Stimulated activated CD4-positive, alpha-beta T cell treated with anti-CD3 and anti-CD28 coated beads, Interleukin-1b, Interleukin-23, amount 100 ng/mL, for 1 hour (primary cell): ENCODE measurements at places on chromosomes 12 and 14.

- DNase-seq: no peak
These were observed 38.3 kb downstream of the MYO1H start for GRCh38 chr12:109386059-109386433.

DNA sequence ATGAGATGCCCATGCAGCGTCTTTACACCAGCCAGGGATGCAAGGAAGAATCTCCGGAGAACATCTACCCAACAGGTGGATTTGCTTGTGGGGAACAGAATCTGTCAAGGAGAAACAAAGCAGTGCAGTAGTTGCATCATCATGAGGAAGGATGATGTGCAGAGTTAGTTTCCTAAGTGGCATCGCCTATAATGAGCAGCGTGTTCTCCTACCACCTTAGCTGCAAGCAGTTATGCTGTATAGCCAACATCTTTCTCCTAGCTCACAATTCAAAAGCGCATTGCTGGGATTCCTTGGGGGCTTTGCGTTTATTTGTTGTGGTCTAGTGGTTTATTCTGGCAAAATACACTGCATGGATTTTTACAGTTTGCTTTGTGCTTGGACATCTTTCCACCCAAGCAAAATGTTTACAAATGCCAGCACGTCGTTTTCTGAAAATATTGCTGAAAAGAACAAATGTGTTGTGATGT lies 233.0 kb downstream of the RGS6 start:
- DNase-seq: no peak

DNA sequence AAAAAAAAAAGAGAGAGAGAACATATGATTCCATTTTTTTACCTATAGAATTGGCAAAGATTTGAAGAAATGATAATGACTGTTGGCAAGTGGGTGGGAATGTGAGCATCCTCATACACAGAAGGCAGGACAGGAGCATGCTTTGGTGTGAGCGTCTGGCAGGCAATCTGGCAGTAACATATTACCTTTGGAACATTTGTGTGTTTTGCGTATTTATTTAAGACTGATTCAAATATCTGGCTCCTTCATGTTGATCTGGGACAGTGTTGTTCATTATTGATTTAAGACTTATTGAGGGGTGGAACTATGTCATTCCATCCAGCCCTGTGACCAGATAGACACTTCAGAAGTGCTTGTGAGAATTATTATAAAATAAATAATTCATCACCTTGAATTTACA lies 53.1 kb downstream of the PPP1R36 start:
- no peak for DNase-seq

GRCh38 chr12:117377758-117378157 lies 16.3 kb upstream of the NOS1 start:
- DNase-seq: no peak

GRCh38 chr12:103901518-103902173 lies 28.6 kb upstream of the HSP90B1 start:
- no peak for DNase-seq

- DNase-seq: peak; percentile 80
These were observed at the start of gene NUDT14 for GRCh38 chr14:105180592-105181548. Gene NUDT14 (minus strand): TSS chr14:105181312. CDS start chr14:105181209, 103 bp downstream.

DNA sequence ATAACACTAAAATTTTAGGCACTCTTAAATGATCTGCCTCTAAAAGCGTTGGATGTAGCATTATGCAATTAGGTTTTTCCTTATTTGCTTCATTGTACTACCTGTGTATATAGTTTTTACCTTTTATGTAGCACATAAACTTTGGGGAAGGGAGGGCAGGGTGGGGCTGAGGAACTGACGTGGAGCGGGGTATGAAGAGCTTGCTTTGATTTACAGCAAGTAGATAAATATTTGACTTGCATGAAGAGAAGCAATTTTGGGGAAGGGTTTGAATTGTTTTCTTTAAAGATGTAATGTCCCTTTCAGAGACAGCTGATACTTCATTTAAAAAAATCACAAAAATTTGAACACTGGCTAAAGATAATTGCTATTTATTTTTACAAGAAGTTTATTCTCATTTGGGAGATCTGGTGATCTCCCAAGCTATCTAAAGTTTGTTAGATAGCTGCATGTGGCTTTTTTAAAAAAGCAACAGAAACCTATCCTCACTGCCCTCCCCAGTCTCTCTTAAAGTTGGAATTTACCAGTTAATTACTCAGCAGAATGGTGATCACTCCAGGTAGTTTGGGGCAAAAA lies 4.1 kb downstream of the CDKN1B start:
- no peak for DNase-seq

DNA sequence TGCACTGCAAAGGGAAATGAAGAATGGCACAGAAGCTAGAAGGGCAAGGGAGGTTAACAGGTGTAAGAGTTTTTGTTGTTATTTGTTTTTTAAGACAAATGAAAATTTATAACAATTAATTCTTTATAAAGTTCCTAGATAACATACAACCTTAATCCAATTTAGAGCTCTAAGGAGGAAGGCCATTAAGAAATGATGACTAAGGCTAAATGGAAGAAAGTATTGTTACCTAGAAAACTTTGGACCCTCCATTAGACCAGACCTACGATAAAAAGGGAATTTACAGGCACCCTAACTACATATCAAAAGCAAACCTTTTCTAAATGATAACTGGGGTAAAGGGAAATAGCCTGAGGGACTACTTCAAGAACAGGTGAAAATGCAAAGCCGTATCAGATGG lies 130.8 kb downstream of the PRKD1 start:
- no peak for DNase-seq

DNA sequence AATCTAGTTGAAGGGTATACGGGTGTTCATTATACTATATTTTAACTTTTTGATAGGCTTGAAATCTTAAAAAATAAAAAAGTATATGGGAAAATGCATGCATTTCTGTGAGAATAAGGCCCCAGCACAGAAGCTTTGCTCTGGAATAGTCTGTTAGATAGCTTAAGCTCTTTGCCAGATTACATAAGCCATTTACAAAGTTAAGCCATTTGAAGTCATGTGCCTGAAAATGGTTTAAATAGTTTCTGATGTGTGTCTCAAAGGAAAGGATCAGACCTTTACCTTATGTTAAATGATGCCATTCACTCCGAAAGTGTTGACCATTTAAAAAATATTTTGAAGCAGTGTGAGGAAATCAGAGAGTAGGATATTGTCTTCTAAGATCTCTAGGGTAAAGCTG lies 51.3 kb downstream of the WASHC4 start:
- DNase-seq: no peak

GRCh38 chr12:114167431-114167830 lies 201.3 kb upstream of the RBM19 start:
- DNase-seq: no peak

DNA sequence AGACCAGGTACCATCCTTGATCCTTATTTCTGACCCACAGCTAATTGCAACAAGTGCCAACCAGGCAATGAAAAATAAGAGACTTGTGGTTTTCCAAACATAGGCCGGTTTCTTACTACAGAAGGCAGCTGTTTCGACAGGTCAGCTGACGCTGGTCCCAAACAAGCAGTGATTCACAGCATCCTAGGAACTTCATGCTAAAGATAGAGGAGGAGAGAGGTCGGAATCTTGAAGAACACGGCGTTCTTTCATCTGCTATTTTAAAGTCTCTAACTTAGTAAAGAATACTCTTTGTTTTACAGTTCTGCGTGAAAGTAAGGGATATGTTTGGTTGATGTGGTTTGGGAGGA lies 28.1 kb upstream of the ADGRD1 start:
- DNase-seq: no peak

GRCh38 chr12:97293541-97293940 lies 169.1 kb upstream of the RMST start:
- DNase-seq: no peak

DNA sequence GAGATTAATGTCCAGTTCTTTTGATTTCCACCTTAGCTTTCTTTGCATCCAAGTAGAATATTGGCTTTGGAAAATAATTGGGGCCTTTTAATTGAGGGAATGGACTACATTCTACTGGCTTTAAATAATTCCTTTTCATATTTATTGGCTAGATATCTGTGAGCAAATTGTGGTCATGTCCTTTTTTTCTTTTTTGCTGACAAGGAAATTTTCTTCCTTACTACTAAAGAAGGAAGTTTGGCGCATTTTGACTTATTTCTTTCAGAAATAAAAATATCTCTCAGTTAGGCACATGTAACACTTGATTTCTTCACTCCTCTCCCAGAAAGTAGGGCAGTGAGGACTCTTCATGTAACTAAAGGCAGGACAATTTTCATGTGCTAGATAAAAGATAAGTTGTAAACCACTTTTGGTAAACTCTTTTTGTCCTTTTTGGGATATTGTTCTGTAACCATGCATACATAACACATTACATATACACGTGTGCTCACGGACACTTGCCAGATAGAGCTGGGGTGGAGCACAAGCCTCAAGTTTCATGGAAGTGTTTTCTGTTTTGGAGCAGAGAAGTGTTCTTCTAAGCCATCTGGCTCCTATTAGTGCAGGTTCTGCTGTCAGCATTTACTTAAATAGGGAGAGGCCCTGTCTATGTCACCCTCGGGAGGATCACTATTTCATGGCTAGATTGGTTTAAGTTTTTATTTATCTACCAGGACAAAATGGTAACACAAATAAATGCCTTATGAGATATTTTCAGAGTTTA lies 85.1 kb upstream of the LRIG3 start:
- DNase-seq: no peak

DNA sequence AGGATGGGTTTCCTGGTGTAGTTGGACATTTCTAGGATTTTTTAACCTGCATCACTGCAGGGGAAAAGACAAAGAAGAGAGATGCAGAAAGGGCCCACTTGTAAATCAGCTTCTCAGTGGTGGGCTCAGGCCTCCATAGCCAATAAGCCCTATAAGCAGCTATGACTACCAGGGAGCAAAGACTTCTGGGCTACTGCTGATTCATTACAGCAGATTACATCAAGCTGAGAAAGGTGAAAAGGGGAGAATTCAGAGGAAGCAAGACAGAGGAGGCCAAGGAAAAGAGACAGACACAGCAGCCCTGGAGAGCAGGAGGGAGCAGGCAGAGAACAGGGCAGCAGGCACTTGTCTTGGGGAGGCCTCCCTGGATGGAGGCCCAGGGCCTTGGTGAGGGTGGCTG lies 95.2 kb downstream of the KCNA5 start:
- no peak for DNase-seq

DNA sequence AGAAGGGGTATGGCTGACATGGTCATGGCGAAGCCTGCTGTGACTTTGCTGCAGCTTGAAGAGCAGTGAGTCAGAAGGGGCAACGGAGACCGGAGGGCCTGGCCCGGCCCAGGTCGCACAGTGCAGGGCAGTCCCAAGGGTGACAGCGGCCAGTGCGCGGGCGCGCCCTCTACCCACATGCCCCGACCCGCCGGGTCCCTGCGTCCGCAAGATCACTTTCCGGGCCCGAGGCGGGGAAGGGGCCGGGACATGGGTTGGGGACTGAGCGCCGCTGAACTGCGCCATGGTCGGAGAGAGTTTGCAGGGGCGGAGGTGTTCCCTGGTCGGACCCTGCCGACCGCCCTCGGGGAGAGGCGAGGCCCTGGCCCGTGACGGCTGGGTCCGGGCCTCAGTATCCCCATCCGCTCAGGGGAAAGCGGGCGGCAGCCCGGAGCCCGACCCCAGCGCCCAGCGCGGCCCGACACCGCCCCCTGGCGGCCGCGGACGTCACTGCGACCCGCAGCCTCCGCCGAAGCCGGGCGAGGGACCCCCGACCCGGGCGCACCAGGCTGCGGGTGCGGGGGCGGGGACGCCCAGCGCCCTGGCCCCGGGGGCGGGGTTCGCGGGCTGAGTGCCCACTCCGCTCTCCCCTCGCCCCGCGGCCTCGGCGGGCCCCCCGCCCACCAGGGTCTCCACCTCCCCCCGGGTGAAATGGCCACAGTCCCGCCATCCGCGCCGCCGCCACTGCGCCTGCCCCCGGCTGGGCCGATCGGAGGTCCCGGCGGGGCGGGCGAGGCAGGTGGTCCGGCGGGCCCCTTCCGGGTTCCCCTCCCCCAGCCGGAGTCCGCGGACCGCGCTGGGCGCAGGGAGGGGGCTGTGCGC lies 7.2 kb upstream of the ANKRD9 start:
- peak; percentile 20 for DNase-seq

DNA sequence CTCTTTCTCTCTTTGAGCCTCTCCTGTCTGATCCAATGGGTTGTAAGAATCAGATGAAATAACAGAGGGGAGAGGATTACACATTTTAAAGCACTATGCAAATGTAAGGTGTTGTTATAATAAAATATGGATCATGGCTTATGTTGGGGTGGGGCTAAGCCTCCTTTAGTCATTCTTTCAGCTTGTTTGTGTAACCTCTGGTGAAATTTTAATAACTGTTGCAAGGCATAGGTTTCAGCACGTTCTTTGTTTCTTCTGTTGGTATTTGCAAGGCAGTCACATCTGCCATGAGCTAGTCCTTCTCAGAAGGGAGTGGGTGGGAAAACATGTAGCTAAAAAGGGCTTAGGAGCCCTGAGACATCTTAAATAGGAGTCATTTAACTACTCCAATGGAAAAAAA lies 74.8 kb upstream of the FRMD6 start:
- DNase-seq: no peak

GRCh38 chr12:100279159-100279558 lies 12.2 kb downstream of the SCYL2 start:
- DNase-seq: no peak

DNA sequence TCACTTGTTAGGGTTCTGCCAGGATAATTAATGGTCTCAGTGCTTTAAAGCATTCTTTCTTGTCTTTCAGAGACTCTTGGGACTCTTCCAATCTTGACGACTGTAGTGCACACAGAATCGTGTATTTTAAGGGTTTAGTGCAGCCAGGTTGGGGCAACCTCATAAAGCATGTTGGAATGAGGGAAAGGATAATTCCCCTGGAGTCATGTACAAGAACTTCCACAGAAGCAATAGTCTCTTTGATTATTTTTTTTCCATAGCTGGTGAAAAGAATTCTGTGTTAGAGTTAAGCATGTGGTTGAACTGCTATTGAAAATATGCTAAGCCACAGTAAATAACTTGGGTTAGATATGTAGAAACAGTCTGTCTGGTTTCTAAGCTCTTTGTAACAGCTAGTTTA lies 246.8 kb upstream of the DAAM1 start:
- DNase-seq: no peak

DNA sequence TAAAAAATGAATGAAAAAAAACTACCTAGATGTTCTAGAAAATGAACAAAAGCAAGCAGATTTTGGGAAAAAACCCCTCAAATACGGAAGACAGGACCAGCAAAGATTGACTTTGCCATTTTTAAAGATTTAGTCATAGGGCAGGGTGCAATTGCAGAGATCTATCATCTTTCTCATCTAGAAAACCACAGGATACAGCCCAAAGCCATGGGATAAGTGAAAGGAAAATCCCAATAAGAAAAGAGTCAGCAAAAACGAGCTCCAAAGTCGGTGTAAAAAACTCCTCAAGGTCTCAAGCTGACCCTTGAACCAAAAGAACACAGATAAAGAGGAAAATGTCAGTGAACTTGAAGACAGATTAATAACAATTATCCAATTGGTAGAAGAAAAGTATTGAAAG lies 28.0 kb downstream of the CEP290 start:
- DNase-seq: no peak

DNA sequence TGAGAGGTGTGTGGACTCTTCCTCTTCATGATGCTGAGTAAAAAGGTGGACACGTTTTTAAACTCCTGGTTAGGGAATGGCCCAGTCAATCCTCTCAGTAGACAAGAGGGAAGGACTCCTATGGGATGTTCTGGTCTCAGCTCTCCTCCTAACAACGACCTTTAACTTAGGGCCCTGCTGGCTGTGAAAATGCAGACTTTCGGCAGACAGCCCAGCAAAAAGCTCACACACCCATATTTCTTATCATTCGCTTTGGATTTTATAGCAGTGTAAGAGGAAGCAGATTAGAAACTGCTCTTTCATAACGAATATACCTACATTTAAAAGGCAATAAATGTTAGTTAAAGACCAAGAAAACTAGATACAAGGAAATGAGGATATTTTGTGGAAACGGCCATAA lies 18.0 kb upstream of the YARS2 start:
- DNase-seq: no peak

- DNase-seq: no peak
These were observed 891.6 kb upstream of the SEL1L start for GRCh38 chr14:82425261-82425660.

- DNase-seq: no peak
These were observed 32.4 kb downstream of the ANO2 start for GRCh38 chr12:5912437-5913334.
